ENCODE measurements at places on chromosomes 3 and 15.

DNA sequence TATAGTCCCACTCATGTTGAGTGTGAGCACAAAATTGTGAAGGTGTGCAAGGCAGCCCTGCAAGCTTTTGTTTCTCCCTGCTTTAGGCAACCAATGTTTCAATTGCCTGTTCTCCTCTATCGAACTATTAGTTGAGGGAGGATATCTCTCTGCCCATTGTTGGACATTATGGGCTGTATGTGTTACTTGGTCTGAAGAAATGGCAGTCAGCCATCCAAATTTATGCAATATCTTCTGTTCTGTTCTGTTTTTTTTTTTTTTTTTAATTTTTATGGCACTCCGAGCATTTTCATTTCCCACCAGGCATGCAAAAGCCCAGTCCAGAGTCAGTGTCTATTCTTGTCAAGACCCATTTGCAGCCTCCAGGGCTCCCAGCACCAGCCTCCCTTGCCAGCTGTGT, 44.0 kb downstream of the ANAPC13 start:
- DNase-seq: no peak

DNA sequence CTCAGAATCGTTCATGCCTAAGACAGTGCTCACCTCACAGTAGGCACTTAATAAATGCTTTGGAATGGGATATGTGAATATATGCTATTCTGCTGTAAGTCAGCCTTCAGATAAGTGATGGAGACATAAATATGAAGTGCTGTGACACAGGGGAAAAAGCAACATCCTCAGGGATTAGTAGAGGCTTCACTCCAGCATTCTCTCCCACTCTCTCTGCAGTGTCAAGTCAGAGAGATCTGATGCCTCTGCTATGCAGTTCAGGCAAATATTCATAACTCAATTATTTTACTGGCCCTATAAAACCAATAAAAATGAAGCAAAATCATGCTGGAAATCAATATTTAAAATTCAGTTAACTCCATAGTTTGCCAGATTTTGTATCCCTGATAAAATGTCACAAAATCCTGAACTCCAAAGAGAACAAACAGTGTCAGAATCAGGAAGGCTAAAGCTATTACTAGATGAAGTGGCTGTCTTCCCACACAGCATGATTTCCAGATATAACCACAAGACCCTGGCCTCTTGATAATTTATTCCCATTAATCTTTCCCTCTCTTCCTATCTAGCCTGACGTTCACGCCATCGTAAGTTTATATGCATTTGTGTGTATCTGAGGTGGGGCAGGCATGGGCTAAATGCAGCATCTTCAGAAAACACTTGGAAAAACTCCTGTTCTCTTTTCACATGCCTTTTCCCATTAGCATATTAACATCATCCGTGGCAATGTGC, 278.9 kb upstream of the ATP11B start:
- DNase-seq: no peak

- DNase-seq: no peak
Observed at GRCh38 chr3:3447641-3448040, 268.1 kb upstream of the CRBN start.

DNA sequence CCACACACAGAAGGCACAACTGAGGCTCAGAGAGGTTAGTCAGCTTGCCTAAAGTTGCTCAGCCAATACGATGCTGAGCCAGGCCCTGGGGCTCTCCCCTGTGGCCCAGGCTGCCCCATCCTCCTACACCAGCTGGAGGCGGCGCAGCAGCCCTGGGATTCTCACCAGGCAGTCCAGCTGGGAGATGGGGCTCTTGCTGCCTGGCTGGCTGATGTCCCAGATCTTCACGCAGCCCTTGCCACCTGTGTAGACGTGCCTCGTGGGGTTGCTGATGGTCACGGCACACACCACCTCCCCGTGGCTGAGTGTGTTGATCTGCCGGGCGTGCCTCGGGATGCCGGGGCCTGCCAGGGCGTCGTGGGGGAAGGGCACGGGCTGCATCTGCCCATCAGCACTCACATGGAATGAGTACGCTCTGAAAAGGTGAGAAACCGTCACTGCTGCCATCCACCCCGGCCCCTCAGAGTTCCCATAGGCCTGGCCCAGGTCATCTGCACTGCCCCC, 42.8 kb downstream of the TLE3 start:
- no peak for DNase-seq

GRCh38 chr15:25406846-25407245, 32.0 kb downstream of the UBE3A start:
- no peak for DNase-seq

- DNase-seq: no peak
Observed at GRCh38 chr15:61069394-61070075, 159.6 kb downstream of the RORA start.

DNA sequence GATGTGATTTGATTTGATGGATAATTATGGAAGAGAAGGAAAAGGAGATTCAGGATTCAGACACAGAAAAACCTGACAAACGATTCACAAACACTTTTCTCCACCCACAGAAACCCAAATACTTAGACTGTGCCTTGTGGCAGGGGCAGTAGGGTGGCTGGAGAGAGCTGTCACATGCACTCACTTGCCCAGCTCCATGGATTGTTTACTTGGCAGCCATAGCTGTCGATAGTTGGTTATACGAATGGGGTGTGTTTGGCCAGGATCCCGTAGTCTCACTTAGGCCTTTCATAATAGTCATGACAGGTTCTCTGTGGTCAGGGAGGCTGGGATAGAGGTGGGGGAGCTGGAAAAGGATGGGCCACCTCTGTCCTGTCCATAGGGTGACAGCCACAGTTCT, 76.9 kb downstream of the CACNA1D start:
- no peak for DNase-seq

GRCh38 chr15:84112025-84112424, 123.5 kb upstream of the GOLGA6L4 start:
- DNase-seq: no peak

- DNase-seq: no peak
Observed at GRCh38 chr3:145906755-145907154, 254.2 kb downstream of the PLOD2 start.

GRCh38 chr15:66700412-66700801, 1.6 kb upstream of the SMAD6 start:
- DNase-seq: no peak

DNA sequence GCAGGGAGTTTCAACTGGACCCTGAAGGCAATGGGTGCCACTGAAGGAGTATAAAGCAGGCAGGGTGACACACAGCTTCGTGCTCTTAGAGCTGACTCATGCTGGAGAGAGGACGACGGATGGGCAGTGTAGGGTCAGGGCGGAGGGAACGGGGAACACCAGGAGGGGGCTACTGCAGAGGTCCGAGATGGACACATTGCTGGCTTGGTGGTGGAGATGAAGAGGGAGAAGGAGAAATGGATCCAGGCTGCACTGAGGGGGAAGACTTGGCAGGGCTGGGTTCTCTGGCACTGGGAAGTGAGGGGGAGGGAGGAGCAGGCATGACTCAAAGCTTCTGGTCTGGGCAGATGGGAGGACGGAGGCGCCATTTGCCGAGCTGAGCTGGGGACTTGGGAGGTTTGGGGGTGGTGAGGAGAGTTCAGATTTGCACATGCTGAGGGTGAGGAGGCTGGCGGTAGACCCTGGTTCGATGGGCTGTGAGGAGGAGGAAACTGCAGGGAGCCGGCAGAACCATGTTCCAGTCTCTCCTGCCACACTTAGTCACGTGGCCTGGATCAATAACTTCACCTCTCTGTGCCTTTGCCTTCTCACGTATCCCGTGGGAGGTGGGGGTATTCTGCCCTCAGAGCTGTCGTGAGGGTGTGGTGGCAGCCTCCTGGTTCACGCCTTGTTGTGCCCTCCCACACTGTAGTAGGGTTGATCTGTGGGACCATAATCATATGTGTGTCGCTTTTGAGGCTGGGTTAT, 4.6 kb upstream of the KCTD6 start:
- DNase-seq: no peak

GRCh38 chr3:48927928-48928327, 9.3 kb downstream of the ARIH2 start:
- no peak for DNase-seq

GRCh38 chr3:172622156-172622555, 88.7 kb downstream of the NCEH1 start:
- no peak for DNase-seq

DNA sequence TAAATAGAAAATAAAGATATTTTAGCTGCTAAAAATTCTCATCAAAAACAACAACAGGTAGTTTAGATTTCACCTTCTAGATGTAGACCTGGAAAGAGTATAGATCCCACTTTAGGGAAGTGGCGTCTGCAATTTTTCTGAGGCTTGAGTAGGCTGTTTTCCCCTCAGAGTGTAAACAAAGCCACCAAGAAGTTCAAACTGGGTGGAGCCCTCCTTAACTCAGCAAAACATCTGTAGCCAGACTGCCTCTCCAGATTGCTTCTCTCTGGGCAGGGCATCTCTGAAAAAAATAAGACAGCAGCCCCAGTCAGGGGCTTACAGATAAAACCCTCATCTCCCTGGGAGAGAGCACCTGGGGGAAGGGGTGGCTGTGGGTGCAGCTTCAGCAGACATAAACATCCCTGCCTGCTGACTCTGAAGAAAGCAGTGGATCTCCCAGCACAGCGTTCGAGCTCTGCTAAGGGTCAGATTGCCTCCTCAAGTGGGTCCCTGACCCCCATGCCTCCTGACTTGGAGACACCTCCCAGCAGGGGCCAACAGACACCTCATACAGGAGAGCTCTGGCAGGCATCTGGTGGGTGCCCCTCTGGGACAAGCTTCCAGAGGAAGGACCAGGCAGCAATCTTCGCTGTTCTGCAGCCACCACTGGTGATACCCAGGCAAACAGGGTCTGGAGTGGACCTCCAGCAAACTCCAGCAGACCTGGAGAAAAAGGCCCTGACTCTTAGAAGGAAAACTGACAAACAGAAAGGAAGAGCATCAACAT, 259.6 kb downstream of the STXBP5L start:
- no peak for DNase-seq

DNA sequence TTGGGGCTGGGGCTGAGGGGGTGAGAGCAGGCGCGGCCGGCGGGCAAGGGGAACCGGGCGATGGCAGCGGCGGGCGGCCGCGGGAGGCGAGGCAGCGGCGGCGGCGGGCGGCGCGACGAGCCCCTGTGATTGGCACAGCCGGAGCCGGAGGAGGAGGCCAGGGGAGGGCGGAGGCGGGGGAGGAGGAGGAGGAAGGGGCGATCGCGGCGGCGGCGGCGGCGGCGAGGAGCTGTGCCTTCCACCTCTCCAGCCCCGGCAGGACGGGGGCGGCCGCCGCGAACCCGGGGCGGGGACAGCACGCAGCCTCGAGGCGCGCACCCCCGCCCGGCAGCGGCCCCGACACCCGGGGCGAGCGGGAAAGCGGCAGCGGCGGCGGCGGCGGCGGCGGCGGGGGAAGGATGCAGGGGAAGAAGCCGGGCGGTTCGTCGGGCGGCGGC, at the start of gene SLCO3A1:
Gene SLCO3A1, plus strand, starts transcription at position 198 of the 437 bp plus-strand sequence.
- no peak for DNase-seq

- no peak for DNase-seq
Observed at GRCh38 chr3:111325160-111325718, 216.8 kb upstream of the CD96 start.

DNA sequence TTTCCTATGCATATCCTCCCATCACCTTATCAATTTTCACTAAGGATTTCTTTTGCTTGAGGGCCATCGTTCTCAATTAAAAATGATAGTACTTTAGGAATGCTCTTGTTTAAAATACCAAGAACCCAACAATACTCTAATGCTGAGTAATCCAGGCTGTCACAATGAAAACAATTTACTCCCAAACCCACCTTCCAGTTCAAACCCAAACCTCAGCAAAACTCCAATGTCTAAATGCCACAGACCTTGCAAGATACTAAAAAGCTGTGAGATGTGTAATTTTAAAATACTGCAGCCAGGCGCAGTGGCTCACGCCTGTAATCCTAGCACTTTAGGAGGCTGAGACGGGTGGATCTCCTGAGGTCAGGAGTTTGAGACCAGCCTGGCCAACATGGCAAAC, 889.8 kb downstream of the ROBO1 start:
- DNase-seq: no peak

DNA sequence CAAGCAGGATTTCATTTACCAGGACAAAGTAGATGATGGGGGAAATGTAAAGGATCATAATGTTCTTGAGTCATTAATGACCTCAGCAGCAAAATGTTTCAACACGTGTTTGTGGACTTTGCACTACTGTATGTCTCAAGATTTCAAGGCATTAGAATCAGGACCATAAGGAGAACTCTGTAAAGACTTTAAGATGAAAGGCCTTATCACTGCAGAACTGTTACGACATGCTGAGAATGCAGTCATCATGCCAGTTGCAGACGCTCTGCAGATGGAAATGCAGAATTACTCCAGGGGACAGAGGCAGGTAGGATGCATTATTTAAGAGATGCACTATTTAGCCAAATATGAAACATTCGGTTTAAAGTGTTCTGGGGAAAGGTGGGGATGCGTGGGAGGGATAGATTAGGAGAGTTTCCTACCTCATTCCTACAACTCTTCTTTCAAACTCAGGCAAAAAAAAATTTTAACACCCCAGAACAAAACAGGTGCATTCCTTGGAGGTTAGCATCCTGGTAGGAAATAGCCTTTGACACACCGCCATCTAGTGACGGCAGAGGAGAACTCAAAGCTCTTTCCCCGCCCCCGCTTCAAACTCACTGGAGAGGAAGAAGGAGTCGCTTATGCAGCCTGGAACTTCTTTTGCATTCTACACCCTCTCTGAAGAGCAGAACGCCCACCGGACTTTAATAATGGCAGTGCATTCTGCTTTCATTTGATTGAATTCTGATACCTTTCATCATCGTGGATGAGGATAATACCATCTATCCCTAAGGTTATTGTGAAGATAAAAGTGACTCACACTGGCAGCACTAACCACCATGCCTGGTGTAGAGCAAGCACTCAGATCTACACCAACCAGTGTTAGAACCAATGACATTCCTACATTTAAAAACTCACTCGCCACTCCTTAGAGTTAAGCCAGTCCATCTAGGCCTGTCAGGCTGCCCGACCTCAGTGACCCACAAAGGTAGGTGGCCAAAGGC, 43.1 kb upstream of the TOPAZ1 start:
- peak; percentile 74 for DNase-seq

DNA sequence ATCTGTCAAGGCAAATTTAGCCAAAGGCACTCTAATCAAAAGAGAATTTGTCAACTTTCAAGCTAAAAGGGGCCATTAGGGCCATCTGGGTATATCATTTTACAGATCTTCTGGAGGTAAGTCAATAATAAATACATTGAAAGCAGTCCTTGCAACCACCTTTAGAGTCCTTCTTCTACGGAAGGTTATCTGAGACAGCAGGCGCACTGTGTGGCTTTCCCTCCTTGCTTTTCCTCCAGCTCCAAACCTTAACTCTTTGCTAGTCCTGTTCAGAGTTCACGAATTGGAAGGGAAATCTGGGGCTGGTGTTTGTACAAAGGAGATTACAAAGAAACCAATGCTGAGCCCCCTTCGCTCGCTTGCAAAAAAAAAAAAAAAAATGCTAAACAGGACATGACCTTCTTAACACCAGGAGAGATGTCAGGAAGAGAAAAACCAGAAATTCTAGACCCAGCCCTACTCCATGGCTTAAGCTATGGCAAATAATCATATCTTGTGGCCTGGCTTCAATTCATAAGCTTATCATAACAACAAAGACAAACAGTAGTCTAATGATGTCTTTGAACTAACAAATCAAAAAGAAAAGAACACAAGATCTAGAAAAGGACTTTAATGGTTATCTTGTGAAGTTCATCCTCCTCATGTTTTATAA, 215.7 kb downstream of the STT3B start:
- no peak for DNase-seq
